ENCODE measurements at places on chromosomes 3 and 15. TPM values are rescaled to one million over a fixed set of nuclear protein-coding genes. Genes with fewer than 3 reads are reported as not detected.

A4GNT gene
- total RNA-seq, result not detected

LMOD3 gene
- total RNA-seq, result not detected

MINAR1 gene
- total RNA-seq, result 0.43 TPM

GLCE gene
- total RNA-seq, result 5.1 TPM

CACNA2D2 gene
- total RNA-seq, result 4.1 TPM

FAM43A gene
- total RNA-seq, result 11.5 TPM

LINGO1 gene
- not detected for total RNA-seq

MESP1 gene
- 0.35 TPM for total RNA-seq
